Effector memory CD8-positive, alpha-beta T cell (primary cell): ENCODE measurements at places on chromosomes 2 and 18.

GRCh38 chr2:119483896-119484718, 40.2 kb downstream of the SCTR start:
- no peak for DNase-seq

DNA sequence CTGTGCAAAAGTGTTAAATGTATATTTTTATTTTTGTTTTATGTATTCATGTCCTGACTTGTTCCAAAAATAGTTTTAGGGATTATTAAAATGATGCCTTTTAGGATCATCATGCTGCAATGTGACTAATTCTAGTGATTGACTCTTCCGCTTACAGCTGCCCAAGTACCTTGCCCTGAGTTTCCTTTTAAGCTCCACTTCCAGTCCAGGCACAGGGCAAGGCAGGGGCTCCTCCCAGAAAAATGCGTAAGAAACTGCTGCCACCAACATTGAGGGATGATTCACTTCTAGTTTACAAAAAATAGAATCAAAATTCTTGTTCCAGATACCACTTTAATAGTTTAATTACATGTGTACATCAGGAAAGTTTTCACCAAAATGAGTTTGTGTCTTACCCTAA, 116.4 kb downstream of the IRS1 start:
- no peak for DNase-seq

DNA sequence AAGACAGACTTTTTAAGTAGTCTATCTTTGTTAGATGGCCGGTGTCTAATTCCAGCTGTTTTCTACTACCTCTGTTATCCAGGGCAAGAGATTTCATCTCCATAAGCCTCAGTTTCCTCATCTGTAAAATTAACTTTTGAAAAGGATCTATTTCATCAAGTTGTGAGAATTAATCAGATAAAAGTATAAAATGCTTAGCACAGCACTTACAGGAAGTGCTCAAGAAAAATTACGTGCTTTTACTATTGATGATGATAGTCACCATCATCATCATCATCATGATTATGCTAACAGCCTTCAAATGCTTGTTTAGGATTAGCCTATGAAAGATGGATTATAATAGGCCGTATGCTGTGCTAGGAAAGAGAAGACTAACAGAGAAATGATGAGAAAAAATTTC, 76.2 kb downstream of the CYRIA start:
- DNase-seq: no peak

GRCh38 chr2:196967116-196967515, 40.6 kb upstream of the PGAP1 start:
- DNase-seq: no peak

GRCh38 chr2:18172607-18173006, 294.1 kb downstream of the KCNS3 start:
- DNase-seq: no peak

GRCh38 chr2:234472155-234472554, 24.7 kb downstream of the ARL4C start:
- DNase-seq: no peak

DNA sequence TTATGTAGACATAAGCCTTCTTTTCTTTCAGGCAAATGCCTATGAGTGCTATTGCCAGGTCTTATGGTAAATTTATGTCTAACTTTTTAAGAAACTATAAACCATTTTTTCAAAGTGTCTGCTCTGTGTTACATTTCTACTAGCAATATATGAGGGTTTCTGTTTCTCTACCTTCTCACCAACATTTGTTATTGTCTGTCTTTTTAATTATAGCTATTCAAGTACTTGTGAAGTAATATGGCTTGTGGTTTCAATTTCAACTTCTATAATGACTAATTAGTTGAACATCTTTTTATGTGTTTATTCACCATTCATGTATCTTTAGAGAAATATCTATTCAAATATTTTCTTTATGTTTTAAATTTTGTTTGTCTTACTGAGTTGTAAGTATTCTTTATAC, 213.1 kb upstream of the MC4R start:
- no peak for DNase-seq

DNA sequence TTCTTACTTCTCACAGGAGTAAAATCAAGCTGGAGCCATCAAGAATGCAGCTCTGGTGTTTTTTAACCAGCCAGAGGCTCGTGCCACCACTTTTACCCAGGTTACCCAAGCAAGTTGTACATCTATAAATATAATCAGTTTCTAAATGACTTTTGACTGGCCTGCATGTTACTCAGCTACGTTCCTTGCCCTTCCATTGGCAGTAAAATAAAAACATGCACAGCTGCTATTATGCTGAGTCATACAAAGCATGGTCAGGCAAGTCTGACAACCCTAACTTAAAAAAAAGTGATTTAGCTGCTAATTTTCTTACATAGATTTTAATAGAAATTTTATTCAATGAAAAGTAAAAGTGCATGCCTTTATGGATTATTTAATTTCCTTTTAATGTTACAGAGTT, 111.7 kb upstream of the CSRNP3 start:
- no peak for DNase-seq

DNA sequence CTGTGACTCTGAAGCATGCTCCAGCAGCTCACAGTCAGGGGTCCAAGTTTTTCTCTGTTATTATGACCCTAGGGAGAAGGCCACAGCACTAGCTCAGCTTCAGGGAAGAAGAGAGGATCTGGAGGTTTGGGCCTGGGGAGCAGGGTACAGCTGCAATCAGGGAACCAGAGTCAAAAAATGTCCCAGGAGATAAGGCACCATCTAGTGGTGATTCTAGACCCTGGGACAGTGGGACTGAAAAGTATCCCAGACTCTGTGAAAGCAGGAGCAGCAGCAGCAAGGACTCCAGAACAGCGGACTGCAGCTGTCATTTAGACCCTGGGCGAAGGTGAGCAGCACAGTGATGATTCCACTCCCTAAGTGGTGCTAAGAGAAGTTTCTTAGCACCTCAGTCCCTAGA, 278.4 kb upstream of the DDX18 start:
- no peak for DNase-seq

DNA sequence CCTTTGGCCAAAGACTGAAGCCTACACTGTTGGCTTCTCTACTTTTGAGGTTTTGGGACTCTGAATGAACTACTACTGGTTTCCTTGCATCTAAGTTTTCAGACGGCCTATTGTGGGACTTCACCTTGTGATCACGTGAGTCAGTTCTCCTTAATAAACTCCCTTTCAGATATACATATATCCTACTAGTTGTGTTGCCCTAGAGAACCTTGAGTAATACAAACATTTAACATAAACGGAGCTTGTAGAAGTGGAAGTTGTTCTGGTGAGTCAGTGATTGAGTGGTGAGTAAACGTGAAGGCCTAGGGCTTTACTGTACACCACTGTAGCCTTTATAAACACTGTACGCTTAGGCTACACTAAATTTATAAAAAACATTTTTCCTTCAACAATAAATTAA, 107.2 kb upstream of the CDH2 start:
- DNase-seq: no peak

DNA sequence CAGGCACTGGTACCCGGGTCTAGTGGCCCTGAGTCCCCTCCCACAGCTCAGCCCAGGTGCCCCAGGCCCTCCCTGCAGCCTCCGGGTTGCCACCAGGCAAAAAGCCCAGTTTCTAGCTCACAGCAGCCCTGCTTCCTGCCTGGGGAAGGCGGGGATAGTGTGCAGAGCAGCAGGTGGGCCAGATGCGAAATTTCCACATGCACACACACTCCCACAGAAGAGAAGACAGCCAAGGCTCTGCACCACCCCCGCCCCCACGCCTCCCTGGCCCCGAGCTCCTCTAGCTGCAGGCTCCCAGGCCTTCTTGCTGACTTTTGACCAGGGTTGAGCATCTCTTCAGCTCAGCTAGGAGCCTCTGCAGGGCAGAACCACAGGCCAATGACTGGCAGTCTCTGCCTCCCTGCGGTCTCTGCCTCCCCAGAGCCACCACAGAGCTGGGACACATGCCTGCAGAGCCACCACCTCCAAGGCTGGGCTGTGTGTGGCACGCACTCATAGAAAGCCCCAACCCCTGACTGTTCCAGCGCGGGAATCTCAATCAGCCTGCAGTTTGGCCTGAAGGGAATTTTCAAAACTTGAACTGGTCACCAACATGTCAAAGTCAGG, 7.2 kb downstream of the SLC66A2 start:
- no peak for DNase-seq
